ENCODE measurements at places on chromosomes 4 and X.

DNA sequence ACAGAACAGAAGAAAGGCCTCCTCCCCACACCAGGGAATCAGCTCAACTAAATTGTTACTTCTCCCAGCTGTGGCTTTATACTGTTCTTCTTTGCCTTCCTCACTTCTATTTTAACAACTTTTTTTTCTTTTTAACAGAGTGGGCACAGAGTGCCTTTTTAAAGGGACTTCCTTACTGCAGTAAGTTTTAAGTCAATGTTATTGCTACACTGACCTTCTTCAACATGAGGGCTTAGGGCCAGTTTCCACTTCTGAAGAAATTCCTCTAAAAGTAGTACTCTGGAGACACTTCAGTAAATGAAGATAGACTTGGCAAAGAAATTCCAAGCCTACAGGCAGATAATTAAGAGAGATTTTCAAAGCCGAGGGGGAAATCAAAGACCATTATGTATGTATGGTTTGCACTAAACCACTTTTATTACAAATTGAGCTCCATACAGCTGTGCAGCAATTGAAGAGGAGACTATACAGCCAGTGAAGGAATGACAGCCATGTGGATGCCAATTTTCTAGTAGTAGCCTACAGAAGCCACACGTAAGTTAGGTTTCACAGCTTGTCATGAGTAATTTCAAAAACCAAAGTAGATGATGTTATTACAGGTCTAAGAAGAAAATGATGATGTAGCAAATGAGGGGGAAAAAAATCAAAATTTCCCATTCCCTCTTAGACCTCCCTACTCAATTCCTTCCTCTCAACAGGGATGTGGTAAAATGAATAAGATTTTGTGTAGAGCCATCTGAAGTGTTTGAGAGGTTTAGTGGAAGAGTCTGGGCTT is 36.9 kb upstream of the RASGEF1B start:
- no peak for DNase-seq

- no peak for DNase-seq
These were observed 160.4 kb downstream of the SLIT2 start for GRCh38 chr4:20412072-20412471.

- DNase-seq, result no peak
These were observed 562.2 kb upstream of the SLIT2 start for GRCh38 chr4:19689511-19689910.

GRCh38 chr4:109816082-109816442 is 500 bp downstream of the GAR1 start:
- no peak for DNase-seq

DNA sequence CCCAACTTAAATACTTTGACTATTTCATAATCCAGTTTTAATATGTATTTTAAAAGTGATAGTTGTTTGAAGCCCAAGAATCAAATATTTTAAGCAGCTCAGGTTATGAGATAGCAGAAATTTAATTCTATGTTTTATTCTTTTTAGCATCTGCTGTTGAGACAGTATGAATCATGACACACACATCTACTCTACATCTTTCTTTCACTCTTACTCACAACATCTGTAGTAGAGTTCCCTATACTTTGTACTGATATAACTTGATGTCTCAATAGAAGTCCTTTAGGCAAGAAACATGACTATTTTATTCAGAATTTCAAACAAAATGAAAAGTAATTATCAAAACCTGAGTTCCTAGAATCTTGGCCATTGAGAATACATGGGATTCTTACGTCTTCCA is 187.9 kb upstream of the GNPDA2 start:
- DNase-seq, result no peak

- DNase-seq, result no peak
These were observed 79.4 kb downstream of the FAM53A start for GRCh38 chr4:1604706-1605205.

DNA sequence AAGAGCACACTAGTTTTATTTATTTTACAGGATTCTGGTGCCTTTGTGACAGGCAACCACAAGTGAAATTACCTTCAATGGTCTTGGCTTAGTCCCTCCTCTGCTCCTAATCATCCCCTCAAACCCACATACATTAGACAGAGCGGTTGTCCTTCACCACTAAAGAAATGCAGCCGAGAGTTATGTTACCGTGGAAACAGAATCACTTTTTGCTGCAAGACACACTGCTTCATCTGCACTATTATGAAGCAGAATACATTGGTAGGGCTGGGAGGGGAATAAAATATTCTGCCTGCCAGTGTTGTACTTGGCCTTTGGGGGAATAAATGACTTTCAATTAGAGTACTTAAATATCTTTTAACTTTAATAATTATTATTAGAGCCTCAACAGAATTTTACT is 75.2 kb downstream of the ARHGEF38 start:
- no peak for DNase-seq
